WTC11 (cell line): ENCODE measurements at places on chromosomes 7 and 10. TPM values are rescaled to one million over a fixed set of nuclear protein-coding genes. Genes with fewer than 3 reads are reported as not detected.

HNRNPH3 gene
- 220 to 226 TPM (median 223 TPM) in 3 replicates for total RNA-seq

CHN2 gene
- total RNA-seq: 5.0 to 6.6 TPM (median 5.9 TPM) in 3 replicates

CPA2 gene
- 0.90 to 2.3 TPM (median 1.3 TPM) in 3 replicates for total RNA-seq

HOXA5 gene
- 0.14 TPM in 1 of 3 replicates, not detected in the others for total RNA-seq

GRCh38 chr7:140672382-140673062 lies at the start of gene ADCK2:
TSS of gene ADCK2 (plus strand) at chr7:140672945. CDS start at chr7:140673331, 386 bp downstream.
- DNase-seq: peak; percentile 69
- peak within 1 kb of the TSS; percentile 4; the same call in 1 of the 2 replicates for H3K27ac ChIP-seq
- H3K4me1 ChIP-seq: peaks cover 11% of the 10 kb centered on the region
- peak within 1 kb of the TSS; percentile 76 for H3K4me3 ChIP-seq

- no peak overlapping the region for H3K4me3 ChIP-seq
- H3K36me3 ChIP-seq: no peaks in the 10 kb centered on the region
These were observed 118.1 kb downstream of the ZNF365 start for GRCh38 chr10:62492012-62492869.

DNA sequence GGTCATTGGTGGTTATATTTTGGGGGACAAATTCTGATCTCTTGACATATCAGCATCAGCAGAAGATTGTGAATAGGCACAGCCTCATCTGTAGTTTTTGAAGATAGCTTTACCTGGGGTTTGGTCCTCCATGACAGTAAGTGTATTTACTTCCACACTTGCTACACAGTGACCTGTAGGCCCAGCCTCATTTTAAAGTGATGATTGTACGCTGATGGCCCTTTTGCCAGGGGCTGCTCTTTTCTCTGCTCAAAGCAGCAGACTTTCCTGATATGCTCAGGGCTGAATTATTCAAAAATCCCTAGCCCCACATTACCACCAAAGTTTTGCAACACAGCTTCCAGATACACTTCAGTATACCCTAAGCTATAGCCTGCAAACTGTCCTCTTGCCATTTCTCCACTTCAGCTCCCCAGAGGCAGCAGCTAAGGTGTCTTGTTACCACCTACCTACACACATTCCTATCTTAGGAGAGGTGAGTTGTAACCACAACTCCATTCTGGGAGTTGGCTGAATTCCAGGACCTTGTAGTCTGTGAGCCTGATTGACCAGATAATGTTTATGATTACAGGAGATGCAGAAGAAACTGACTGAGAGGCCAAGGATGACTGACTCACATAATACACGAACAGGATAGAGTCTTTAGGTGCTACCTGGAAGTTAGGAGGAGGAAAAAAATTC lies 6.0 kb downstream of the ASB4 start:
- H3K4me1 ChIP-seq: peaks cover 22% of the 10 kb centered on the region
- H3K36me3 ChIP-seq: no peaks in the 10 kb centered on the region
- no peaks in the 10 kb centered on the region for H3K27me3 ChIP-seq
- H3K4me3 ChIP-seq: no peak overlapping the region
- H3K27ac ChIP-seq: no peak overlapping the region

DNA sequence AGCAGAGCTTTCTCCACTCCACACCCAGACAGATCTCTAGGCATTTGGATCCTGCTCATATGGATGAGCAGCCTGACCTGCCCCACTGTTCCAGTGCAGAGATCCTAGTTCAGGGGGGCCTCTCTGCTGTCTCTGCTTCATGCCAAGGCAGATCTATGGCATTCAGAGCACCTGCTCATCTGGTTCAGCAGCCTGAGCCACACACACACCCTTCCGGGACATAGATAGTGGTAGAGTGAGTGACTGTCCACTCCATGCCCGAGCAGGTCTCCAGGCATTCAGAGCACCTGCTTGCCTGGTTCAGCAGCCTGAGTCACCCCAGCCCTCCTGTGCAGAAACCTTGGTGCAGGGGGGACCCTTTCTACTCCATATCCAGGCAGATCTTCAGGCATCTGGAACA lies 54.3 kb upstream of the ZNF800 start:
- H3K4me1 ChIP-seq: no peaks in the 10 kb centered on the region
- no peak overlapping the region for H3K4me3 ChIP-seq
- peaks cover 41% of the 10 kb centered on the region for H3K27me3 ChIP-seq

DNA sequence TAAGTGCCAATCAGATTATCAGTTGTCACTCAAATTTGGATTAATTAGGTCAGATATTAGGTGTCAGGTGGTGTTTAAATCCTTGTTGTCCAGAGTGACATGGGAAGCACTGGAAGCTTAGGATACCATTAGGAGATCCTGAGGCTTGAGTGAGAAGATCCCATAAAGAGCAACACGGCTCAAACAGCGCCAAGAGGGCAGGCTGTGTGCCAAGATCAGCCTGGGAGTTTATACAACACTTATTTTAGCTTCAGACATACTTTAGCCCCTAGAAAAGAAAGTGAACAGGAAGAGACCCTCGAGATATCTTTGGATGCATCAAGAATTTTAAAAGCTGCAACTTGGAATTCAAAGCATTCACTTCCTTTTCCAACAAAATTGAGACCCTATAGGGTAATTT lies 14.2 kb upstream of the ACTA2 start:
- no peaks in the 10 kb centered on the region for H3K36me3 ChIP-seq
- no peaks in the 10 kb centered on the region for H3K27me3 ChIP-seq
- no peak overlapping the region for H3K27ac ChIP-seq
- H3K4me1 ChIP-seq: peaks cover 22% of the 10 kb centered on the region
- H3K4me3 ChIP-seq: no peak overlapping the region

- H3K4me1 ChIP-seq: peaks cover 33% of the 10 kb centered on the region
- DNase-seq: no peak
- H3K4me3 ChIP-seq: no peak overlapping the region
- no peaks in the 10 kb centered on the region for H3K36me3 ChIP-seq
These were observed 30.2 kb downstream of the COBL start for GRCh38 chr7:51286401-51286800.

GRCh38 chr10:78390817-78391216 lies 357.2 kb downstream of the RPS24 start:
- H3K27ac ChIP-seq: no peak overlapping the region
- no peaks in the 10 kb centered on the region for H3K4me1 ChIP-seq
- no peaks in the 10 kb centered on the region for H3K27me3 ChIP-seq
- DNase-seq: no peak

GRCh38 chr7:116711790-116712189 lies 39.8 kb downstream of the MET start:
- peaks cover 30% of the 10 kb centered on the region for H3K4me1 ChIP-seq
- no peak overlapping the region for H3K27ac ChIP-seq
- no peak for DNase-seq
- no peak overlapping the region for H3K4me3 ChIP-seq

GRCh38 chr10:44464503-44464902 lies 79.6 kb upstream of the CXCL12 start:
- peaks cover 2% of the 10 kb centered on the region; the same call in 1 of the 2 replicates for H3K4me1 ChIP-seq
- H3K36me3 ChIP-seq: no peaks in the 10 kb centered on the region
- H3K4me3 ChIP-seq: no peak overlapping the region
- H3K27ac ChIP-seq: peak overlapping the region; percentile 62; the same call in 1 of the 2 replicates
- no peaks in the 10 kb centered on the region; the same call in 1 of the 2 replicates for H3K27me3 ChIP-seq

- H3K36me3 ChIP-seq: peaks cover 13% of the 10 kb centered on the region
- no peak overlapping the region for H3K4me3 ChIP-seq
- no peaks in the 10 kb centered on the region for H3K27me3 ChIP-seq
- DNase-seq: no peak
- H3K4me1 ChIP-seq: no peaks in the 10 kb centered on the region
These were observed 307.6 kb upstream of the PHYHIPL start for GRCh38 chr10:58868736-58869435.

- no peaks in the 10 kb centered on the region for H3K36me3 ChIP-seq
- H3K4me3 ChIP-seq: no peak overlapping the region
- no peak for DNase-seq
- no peaks in the 10 kb centered on the region for H3K27me3 ChIP-seq
- H3K27ac ChIP-seq: no peak overlapping the region
These were observed 182.1 kb downstream of the ARID5B start for GRCh38 chr10:62083412-62084267.

DNA sequence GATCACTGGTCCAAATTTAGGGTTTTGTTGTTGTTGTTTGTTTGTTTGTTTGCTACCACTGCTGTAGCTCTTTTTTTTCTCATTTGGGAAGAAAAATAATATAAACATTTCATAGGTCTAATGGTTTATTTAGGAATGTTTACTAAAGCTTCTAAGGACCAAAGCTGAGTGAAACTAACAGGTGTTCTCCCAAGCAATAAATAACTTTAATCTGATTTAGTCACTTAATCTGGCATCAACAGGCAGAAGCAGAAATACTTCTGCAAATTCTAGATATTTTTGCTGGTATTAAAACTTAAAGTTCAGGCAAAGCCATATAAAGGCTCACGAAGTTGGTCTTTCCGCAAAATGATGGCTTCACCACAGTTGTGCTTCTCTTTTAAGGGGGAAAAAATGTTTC lies 144.5 kb upstream of the YAE1 start:
- no peak for DNase-seq
- no peak overlapping the region for H3K27ac ChIP-seq
- peaks cover 12% of the 10 kb centered on the region for H3K4me1 ChIP-seq
- no peak overlapping the region for H3K4me3 ChIP-seq
- H3K36me3 ChIP-seq: no peaks in the 10 kb centered on the region

DNA sequence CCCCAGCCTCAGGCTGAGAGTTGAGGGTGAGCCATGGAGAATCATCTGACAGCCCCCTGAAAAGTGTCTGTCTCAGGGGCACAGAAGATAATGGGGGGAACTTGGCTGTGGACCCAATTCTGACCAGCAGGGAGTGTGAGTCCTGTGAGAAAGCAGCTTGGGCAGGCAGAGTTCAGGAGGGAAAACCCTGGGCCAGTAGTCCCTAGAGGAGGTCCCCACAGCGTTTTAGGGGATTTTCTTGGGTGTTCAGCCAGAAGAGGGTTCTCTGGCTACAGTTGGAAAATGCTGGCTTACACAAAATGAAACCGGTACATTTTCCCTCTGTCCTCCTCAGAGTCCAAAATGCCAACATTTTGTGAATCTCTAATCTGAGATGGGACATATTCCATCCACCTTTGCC lies 35.8 kb upstream of the TRIM8 start:
- H3K27me3 ChIP-seq: no peaks in the 10 kb centered on the region
- no peak for DNase-seq
- H3K4me3 ChIP-seq: no peak overlapping the region
- no peaks in the 10 kb centered on the region for H3K36me3 ChIP-seq
- no peak overlapping the region for H3K27ac ChIP-seq
- H3K4me1 ChIP-seq: no peaks in the 10 kb centered on the region
